ENCODE measurements at places on chromosomes 11 and 22.

DNA sequence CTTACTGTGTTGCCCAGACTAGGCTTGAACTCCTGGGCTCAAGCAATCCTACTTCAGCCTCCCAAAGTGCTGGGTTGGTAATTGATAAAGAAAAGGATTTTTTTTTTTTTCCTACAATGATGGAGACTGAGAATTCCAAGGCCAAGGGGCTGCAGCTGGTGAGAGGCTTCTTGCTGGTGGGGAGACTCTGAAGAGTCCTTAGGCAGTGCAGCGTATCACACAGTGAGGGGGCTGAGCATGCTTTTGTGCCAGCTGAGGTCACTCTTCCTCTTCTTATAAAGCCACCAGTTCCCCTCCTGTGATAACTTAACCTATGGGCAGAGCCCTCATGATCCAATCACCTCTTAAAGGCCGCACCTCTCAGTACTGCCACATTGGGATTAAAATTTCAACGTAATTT lies 28.2 kb upstream of the CCDC81 start:
- no peak for DNase-seq

GRCh38 chr22:16845881-16846280 lies 20.7 kb upstream of the XKR3 start:
- no peak for DNase-seq

GRCh38 chr11:130402570-130402969 lies 25.8 kb downstream of the ADAMTS8 start:
- no peak for DNase-seq

- DNase-seq: no peak
Measured at GRCh38 chr11:76672431-76673175, 2.1 kb upstream of the LRRC32 start.

- no peak for DNase-seq
Measured at GRCh38 chr22:17724678-17725499, 49.4 kb downstream of the BID start.

DNA sequence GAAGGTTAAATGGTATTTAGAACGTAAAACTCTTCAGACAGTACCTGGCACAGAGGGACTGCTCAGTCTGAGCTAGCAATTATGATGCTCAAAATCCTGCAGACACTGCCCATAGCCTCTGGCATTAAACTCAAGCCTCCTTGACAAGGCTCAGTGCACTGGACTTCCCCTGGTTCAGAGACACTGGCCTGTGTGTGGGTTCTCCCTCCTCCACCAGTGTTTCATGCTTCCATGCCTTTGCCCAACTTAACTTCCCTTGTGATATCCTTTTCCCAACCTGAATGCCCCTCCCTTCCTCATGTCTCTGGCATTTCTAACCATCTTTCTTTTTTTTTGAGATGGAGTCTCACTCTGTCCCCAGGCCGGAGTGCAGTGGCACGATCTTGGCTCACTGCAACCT lies 9.1 kb downstream of the LTBP3 start:
- DNase-seq: no peak

GRCh38 chr11:10302744-10303557 lies 1.9 kb upstream of the ADM start:
- no peak for DNase-seq

DNA sequence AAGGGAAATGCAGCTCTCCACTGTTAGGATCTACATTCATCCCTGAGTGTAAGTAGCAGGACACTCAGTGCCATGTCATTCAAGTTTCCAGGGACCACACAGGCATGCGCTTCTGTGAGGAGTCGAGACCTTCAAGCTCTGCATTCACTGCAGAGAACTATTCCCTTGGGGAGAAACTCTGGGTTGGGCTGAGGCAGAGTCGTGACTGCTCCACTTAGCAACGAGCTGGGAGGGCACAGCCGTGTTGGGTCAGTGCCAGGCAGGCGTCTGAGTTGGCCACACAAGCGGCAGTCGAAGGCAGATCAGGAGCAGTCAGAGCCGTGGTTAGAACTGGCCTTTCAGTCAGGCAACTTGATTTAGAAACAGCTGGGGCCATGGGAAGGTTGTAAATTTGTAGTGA lies 14.7 kb downstream of the MPEG1 start:
- no peak for DNase-seq

DNA sequence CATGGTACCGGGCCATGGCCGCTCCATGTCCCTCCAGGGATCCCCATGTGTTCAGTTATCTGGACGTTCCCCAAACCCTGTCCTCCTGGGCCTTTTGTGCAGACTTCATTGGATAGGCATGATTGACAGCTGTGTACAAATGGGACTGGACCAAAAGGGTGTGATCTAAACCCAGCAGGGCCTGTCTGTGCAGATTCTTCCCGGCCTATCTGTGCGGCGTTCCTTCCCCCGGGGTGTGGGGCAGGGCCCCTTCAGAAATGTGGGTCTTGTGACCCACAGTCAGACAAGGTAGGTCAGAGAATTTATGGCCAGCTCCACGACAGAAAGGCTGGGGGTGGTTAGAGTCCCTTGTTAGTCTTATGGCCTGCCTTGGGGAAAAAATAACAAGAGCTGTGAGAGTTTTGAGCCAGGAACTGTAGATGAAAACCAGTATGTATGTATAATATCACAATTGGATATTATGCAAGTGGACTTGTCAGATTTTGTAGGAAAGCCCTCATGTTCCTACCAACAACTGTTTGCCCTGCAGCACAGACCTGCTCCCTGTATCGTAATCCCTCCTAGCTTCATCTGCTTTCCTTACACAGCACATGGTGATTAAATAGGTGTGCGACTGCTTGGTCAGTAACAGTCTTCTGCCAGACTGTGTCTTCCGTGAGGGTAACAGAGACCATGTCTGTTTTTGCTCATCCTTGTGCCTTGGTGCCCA lies 31.7 kb downstream of the AP2A2 start:
- no peak for DNase-seq

DNA sequence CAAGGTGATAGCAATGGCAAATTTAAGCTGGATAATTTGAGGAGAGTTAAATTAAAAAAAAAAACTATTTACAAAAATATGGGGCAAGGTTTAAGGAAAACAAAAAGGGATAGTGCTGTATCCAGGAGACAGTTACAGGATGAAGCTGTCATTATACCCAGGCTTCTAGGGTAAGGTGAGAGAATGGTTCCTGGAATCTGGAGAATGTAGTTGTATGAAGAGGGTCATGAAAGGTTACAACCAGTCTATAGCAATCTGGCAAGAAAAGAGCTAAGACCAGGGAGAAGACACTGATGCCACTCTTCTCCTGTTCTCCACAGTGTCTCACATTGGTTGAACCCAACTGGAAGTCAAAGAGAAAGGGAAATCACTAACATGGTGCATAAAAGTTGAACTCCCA lies 144.9 kb downstream of the SOX6 start:
- no peak for DNase-seq
